NCI-H774 (cell line): ENCODE measurements at places on chromosomes 4 and X.

DNA sequence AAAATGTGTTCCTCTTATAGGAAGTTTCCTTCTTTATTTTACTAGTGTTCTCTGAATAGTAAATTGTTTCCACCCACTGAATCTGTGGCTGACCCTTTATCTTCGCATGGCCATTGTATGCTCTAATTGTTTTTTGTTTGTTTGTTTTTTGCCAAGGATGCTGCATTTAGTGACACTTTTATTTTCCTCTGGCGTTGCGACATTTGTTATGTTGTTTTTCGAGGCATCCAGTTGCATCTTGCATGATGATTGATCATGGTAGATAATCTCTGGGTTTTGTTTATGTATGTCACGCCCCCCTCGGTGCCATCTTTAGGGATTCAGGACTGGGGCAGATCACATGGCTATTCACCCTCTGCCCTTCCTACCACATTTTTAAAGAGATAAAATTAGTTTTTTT, 2.2 kb downstream of the NMU start:
- no peak for DNase-seq

DNA sequence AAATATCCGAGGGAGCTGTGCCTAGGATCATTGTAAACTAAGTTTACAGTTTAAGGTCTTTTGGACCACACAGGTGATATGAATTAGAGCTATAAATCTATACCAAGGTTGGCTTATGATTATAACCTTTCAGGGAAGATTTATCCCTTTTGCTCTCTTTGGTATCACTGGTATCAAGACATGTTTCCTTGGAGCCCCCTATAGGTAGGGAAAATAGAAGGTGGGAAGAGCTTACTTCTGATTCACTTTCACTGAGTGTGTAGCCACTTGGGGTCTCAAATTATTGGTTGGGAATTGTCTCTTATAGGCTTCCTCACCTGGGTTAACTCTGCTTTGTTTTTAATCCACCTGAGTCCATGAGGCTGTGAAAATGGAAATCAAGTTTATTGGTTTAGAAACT, 262.1 kb upstream of the NR3C2 start:
- no peak for DNase-seq

DNA sequence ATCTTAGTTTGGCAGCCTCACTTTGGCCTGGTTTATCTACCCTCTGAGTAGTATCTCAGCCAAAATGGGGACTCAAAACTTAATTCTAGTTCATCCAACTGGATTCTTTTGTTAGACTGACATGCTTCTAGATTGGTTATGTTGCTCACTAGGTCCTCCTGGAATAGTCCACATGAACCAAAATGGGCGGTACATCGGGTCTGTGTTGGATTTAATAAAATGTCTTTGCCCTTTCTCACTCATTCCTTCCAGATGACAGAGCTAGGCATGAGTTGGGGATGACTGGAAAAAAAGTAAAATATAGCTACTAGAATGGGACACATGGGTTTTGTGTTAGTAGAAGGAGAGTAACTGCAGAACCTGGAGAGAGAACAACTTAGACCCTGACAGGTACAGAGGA, 247.9 kb downstream of the CCSER1 start:
- no peak for DNase-seq

GRCh38 chrX:132171881-132172280, 44.1 kb upstream of the FRMD7 start:
- DNase-seq: no peak

DNA sequence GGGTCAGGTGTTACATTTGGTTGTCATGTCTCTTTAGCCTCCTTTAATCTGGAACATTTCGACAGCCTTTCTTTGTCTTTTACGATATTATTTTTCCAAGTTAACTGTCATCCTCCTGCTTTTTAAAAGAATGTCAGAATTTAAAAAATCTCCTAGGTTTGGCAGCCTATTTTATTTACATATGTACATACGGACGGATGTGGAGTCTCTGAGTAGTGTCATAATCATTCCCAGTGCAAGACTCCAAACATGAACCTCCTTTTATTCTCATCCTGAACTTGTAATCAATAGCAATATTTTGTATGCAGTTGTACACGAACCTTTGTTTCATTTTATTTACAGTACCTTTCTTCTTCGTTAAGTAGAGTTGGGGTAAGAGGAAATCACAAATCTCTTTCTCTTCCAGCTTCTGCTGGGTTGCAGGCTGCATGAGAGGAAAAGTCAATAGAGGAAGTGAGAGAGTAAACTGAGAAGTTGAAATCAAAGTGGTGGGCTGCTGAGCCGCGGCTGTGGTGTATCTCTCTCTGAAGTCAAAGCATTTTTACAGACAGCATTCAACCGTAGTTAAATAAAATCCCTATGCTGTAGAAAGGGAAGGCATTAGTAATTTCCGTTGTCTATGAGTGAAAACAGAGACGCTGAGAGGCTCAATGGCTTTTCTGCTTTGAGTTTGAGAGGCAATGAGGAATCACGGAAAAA, 53.9 kb upstream of the RPS6KA3 start:
- DNase-seq: no peak

DNA sequence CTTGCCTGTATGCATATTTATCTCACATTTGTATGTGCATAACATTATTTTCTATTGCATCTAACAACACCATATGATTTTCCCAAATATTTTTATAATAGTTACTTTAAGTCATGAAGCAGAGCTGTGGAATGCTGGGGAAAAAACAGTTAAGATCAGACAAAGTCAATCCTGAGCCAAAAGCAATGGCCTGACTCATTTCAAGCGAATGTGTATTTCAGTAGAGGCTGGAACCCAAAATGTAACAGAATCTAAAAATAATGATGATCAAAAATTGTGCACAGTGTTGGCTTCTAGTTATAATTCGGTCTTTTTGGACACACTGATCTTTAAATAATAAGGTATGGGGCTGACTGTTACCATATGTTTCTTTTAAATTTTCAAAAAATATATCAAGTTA, 516.2 kb upstream of the ADGRL3 start:
- no peak for DNase-seq
